Hindlimb muscle (tissue), 1 donor: ENCODE measurements at places on chromosomes 1 and 21. TPM values are rescaled to one million over a fixed set of nuclear protein-coding genes. Genes with fewer than 3 reads are reported as not detected.

DNA sequence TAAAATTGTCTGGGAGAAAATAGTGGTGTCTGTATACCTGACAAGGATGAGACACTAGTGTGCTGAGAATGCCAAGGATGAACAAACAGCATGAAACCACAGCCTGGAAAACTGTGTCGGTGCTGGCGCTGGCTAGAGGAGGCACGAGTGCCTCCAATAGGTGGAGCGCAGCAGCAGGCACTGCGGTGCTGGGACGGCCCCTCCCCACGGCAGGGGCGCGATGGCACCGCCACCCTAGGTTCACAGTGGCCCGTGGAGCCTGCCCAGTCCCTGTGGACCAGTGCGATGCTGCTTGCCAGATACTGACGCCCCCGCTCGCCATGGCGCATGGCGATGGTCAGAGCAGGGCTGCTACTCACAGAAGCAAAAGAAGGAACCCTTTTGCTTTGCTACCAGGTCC lies 6.8 kb downstream of the CFAP410 start:
- no peak for DNase-seq

DNA sequence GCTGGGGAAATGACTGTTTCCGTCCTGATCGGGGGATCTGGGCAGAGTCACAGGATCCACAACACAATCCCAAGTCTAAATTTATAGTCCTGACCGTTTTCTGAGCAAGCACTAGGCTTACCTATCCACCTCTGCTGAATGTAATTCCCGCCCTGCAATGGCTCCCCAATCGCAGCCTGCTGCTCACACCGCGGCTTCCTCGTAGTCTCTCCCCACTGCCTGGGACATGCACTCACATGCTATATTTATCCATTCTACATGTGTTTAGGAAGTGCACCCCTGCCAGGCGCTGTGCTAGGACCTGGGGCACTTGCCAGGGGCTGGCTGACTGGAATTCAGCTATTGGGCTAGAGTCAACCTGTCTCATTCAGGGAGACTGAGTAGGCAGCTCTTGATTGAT lies 246.6 kb upstream of the CSF3R start:
- no peak for DNase-seq

DNA sequence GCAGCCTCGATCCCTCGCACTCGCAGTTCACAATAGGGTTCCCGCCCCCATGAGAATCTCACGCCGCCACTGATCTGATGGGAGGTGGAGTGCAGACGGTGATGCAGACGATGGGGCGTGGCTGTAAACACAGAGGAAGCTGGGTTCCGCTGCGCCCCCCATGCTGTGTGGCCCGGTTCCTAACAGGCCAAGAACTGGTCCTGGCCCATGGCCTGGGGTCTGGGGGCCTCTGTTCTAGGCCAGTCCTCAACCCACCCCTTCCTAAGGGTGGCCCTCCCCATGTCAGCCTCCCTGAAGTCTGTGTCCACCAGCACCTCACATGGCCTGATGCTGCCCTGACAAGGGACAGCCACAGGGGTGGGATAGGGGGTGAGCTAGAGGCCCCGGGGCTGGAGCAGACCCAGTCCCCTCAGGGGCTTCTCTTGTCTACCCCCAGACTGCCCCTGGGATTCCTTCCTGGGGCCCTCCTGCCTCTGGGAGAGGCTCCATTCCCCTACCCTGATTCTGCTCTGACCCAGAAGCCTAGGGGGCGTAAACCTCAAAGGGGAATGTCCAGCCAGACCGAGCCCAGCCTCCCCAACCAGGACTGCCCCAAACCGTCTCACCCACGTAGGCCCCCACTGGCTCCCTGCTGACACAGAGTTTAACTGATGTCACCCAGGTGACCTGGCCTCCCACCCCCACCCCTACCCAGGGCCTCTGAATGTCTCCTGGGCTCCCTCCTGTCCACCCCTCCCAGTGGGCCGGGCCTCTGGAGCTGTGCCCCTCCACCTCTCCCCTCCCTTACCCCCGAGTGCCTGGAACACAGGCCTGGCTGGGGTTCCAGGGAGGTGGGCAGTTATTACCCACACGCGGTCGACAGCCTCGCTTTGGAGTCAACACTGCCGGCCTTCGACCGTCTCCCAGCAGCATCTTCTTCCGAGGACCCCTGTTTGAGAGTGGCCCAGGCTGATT lies 14.8 kb upstream of the ARHGEF16 start:
- no peak for DNase-seq

DNA sequence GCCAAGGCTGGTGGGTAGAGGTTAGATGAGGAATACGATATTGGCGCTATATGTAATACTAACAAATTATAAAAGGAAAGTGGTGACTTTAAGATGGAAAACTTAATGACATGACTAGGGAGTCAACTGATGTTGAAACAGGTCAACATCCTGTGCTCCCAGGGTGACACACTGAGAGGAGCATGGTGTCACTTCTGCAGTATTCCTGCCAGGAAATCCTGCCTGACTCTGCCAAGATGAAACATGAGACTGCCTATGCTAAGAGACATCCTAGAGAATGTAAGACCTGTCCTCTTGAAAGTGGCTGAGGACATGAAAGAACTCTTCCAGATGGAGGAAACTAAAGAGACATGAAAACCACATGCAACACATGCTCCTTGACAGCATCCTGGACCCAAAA lies 65.0 kb upstream of the KCND3 start:
- DNase-seq: no peak

GRCh38 chr1:220921971-220922635 lies 42.9 kb downstream of the HLX start:
- no peak for DNase-seq

DNA sequence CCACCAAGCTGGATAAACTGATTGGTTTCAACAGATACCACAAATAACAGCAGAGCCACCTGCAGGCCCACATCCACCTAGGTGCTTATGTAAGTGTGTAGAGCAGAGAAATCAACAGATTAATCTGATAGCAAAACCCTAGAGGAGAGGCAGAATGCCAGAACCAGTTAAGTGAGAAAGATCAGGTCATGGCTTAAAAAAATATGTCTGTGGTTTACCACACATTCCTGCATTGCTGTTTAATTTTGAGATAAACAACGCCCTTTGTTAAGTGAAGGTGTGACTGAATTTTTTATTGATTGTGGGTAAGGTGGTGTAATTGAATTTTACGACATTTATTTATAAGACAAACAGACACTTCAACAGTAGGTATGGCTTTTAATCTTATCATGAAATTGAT lies 21.2 kb downstream of the CRNN start:
- DNase-seq: no peak

The SLAMF9 gene
- polyA plus RNA-seq: not detected

GRCh38 chr1:80633947-80634706 lies 1166.6 kb upstream of the ADGRL2 start:
- DNase-seq: no peak

The ITLN2 gene
- not detected for polyA plus RNA-seq

DNA sequence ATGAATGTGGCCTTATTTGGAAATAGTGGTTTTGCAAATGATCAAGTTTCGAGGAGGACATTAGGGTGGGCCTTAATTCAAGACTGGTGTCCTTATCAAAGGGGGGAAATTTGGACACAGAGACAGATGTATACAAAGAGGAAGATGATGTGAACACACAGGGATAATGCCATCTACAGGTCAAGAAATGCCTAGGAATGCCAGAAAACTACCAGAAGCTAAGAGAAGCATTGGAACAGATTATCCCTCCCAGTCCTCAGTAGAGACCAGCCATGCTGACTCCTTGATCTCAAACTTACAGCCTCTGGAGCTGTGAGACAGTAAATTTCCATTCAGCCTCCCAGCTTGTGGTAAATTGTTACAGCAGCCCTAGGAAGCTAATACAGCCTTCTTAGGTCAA lies 151.4 kb downstream of the PTGER3 start:
- DNase-seq: no peak

The PAQR7 gene
- 8.8 TPM for polyA plus RNA-seq

- no peak for DNase-seq
Measured at GRCh38 chr21:41653954-41654491, 112.8 kb downstream of the RIPK4 start.

The AIM2 gene
- 0.40 TPM for polyA plus RNA-seq

DNA sequence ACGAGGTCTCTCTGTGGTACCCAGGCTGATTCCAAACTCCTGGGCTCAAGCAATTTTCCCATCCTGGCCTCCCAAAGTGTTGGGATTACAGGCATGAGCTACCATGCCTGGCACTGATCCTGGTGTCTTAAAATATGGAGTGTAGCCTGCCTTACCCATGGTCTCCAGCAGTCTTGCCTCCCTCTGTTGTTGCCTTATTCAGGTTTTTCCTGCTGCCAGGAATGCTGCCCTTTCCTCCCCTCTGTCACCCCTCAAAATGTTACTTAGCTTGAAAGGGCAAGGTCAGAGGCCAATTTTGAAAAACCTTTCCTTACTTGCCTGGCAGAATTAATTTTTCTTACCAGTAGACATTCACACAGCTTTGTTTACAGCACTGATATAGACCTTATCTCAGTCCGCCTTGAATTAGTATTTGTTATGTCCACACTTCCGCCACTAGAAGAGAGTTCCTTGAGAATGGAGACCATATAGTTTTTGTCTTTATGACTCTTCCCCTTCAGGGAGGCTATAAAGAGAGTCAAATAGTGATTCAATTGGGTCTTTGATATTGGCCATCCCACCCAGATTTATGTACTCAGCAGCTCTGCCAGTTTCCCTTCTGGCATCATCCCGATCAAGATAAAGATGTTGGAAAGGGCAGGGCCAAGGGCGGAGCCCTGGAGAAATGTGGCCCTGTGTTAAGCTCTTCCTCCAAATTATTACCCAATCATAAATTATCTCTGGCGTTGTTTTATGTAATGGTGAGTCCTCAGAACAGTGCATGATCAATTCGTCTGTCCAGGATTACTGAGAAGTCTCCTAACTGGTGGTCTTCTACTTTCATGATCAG lies 38.8 kb downstream of the C1orf21 start:
- DNase-seq: no peak

- DNase-seq: no peak
Measured at GRCh38 chr1:11920239-11920903, 5.9 kb downstream of the KIAA2013 start.

GRCh38 chr1:167109125-167109524 lies 15.2 kb downstream of the STYXL2 start:
- no peak for DNase-seq
